Germinal center (tissue), 1 donor: ENCODE measurements at places on chromosomes 3 and 15.

DNA sequence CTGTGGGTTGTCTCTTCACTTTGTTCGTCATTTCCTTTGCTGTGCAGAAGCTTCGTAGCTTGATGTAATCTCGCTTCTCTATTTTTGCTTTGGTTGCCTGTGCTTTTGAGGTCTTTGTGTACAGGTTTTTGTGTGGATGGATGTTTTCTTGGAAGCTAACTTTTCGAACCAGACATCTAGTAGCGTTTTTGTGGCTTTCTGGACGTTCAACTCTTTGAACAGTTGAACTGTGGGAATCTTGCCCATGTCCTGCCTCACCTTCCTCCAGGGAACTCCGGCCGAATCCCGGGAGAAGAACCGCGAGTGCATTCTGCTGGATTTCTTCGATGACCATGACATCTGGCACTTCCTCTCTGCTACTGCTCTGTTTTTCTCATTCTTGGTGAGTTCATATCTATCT lies 70.6 kb downstream of the USF3 start:
- no peak for DNase-seq

GRCh38 chr3:155407331-155407730 lies 113.8 kb upstream of the STRIT1 start:
- DNase-seq: no peak

DNA sequence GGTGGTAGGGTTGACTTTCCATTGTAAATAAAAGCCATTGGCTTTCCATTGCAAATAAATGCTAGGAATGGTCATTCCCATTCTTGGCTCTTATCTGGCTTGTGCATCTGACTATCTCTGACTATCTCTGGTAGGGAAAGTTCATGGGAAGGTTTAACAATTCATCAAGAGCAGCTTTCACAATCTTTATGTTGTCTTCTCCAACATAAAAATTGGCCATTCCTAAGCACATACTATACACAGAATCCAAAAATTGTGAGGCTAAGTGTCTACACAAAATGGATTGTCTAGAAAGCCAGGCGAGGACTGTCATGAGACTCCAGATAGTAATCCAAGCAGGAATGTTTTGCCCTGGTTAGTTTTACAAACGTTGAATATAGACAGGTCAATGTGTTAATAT lies 54.4 kb upstream of the WNT5A start:
- DNase-seq: no peak

GRCh38 chr3:171135549-171135948 lies 109.0 kb upstream of the SLC2A2 start:
- no peak for DNase-seq

GRCh38 chr15:74257105-74257504 lies 21.0 kb downstream of the CCDC33 start:
- DNase-seq: no peak
